ENCODE measurements at places on chromosomes 7 and 10.

- no peaks in the 10 kb centered on the region for H3K36me3 ChIP-seq
- H3K4me3 ChIP-seq: no peak overlapping the region
- no peak overlapping the region for H3K27ac ChIP-seq
- peaks cover 2% of the 10 kb centered on the region for H3K27me3 ChIP-seq
- no peak for DNase-seq
- H3K4me1 ChIP-seq: no peaks in the 10 kb centered on the region
These were observed 55.5 kb upstream of the LHFPL3 start for GRCh38 chr7:104272767-104273384.

- no peaks in the 10 kb centered on the region for H3K4me1 ChIP-seq
- no peak overlapping the region for H3K4me3 ChIP-seq
- no peak overlapping the region for H3K27ac ChIP-seq
- H3K27me3 ChIP-seq: peaks cover 8% of the 10 kb centered on the region
- no peak for DNase-seq
- no peaks in the 10 kb centered on the region for H3K36me3 ChIP-seq
These were observed 63.0 kb upstream of the PRSS58 start for GRCh38 chr7:142320883-142321282.

- no peaks in the 10 kb centered on the region for H3K4me1 ChIP-seq
- H3K27me3 ChIP-seq: peaks cover 2% of the 10 kb centered on the region
- DNase-seq: no peak
- no peak overlapping the region for H3K27ac ChIP-seq
- H3K36me3 ChIP-seq: no peaks in the 10 kb centered on the region
- no peak overlapping the region for H3K4me3 ChIP-seq
These were observed 40.3 kb upstream of the ANK3 start for GRCh38 chr10:60430017-60430416.

DNA sequence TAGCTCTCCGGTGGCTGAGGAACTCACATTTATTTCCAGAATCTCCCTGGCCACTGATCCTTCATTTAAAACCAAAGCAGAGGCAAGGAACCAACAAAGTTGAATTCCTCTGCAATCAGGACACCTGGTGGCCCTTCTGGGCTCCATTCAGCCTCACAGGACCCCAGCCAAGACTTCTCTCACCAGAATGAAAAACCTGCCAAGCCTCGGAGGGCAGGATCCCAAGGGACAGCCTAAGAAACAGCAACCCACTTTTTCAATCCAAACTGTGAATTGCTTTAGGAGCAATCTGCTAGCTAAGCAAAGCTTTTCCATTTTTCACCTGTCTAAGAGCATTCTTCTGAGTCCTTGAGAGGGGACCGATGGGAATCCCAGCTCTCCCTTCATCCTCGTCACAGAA lies 34.6 kb downstream of the OAT start:
- H3K27me3 ChIP-seq: peaks cover 19% of the 10 kb centered on the region
- no peaks in the 10 kb centered on the region for H3K4me1 ChIP-seq
- no peak overlapping the region for H3K27ac ChIP-seq
- DNase-seq: no peak
- no peak overlapping the region for H3K4me3 ChIP-seq
